ENCODE measurements at places on chromosomes 4 and X. TPM values are rescaled to one million over a fixed set of nuclear protein-coding genes. Genes with fewer than 3 reads are reported as not detected.

DNA sequence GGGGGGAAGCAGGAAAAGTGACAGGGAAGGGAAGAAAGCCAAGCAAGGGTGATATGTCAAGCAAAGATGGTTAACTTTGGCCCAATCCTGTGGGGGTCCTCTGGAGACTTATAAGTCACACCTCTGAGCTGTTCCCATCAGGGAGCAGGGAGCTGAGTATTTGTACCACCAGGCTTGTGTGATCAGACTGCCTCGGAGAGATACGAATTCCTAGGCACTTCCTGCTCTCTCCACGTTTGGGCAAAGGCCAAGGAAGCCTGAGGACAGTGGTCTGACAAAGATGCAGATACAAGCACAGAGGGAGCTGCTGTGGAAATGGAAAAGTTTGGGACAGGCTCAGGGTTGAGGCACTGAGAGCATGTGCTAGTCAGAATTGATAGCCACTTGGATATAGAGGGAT lies 10.4 kb upstream of the PPP3CA start:
- DNase-seq, result no peak

The SLC38A5 gene
- 4.4 TPM for total RNA-seq

- no peak for DNase-seq
Observed at GRCh38 chr4:116400480-116400879, 684.9 kb downstream of the TRAM1L1 start.

The KLKB1 gene
- total RNA-seq, result 0.19 TPM

DNA sequence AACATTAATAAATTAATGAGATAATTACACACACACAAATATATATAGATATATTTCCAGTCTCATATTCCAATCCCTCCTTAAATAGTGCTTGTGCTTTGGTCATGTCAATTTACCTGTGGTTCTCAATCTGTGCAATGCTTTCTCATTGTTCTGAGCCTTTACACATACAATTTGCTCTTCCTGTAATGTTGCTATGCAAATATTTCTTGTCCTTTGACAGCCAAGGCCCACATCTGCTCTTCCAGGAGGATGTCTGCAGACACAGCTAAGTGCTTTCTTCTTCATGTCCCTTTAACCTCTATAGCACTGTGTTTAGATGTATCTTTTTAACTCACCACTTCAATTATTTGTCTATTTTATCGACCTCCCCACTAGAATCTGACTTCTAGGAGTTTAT lies 67.3 kb upstream of the RAPGEF2 start:
- no peak for DNase-seq

The MTTP gene
- total RNA-seq, result 0.06 TPM

The RRH gene
- total RNA-seq, result not detected
